CD4-positive, alpha-beta T cell treated with Interferon alpha-2 for 1 hour (primary cell): ENCODE measurements at places on chromosomes 1 and 21.

DNA sequence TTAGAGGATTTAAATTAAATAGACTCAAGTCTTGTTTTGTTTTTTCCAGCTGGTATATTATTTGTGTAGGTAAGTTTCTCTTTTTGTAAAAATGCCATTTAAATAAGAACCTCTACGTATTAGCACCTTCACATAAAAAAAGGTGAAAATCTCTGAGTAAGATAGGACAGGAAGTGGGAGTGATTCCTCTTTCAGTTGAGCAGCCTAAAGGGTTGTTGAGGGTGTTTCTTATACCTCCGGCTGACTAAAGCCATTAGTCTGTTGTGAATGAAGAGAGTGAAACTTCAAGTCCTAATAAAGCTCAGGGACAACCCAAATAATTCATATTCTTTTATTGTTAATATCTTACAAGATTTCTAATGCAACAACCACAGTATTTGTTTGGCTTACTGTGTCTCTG is 188.7 kb downstream of the CHRM3 start:
- DNase-seq = no peak

GRCh38 chr21:43881283-43881682 is 16.3 kb downstream of the AGPAT3 start:
- no peak for DNase-seq

DNA sequence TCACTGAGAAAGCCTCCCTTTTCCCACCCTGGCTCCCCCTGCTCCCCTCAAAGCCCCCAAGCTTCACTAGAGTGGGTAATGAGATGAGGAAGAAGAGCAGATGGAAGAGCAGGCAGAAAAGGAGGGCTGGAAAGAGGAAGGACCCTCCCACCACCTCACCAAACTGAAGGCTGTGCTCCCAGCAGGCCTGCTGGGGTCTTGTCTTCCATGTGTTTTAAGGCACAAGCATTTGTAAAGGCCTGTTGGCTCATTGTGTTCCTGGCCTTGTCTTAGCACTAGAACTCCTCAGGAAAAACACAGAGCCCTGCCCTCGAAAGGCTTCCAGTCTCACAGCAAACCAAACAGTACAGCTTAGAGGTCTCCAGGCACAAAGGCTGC is 51.5 kb downstream of the TOMM20 start:
- no peak for DNase-seq

DNA sequence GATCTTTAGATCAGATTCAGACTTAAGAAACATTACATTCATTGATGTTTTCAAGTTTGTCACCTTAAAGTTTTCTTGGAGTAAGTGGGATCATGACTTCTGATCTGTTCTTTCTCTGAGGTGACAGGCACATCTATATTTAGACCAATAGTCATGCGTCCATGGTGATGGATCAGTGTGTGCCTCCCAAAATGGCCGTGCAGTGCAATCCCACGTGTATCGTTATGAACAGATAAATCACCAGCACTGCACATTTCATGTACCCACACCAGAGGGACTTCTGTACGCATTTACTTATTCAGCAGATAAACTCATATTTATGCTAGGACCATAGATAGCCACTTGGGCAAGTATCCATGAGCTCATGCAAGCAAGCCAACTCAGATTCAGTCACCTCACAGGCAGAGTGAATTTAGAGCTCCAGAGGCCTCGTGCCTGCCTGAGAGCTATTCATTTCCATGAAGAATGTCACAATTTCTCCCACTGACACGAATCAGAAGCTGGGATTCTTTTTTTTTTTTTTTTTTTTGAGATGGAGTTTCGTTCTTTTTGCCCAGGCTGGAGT is 13.9 kb upstream of the WDR26 start:
- DNase-seq = no peak

- DNase-seq = no peak
Measured at GRCh38 chr21:39461419-39461818, 9.6 kb downstream of the SH3BGR start.
